Stimulated activated CD4-positive, alpha-beta T cell treated with anti-CD3 and anti-CD28 coated beads, TNF-alpha, amount 100 ng/mL, for 4 hours (primary cell): ENCODE measurements at places on chromosomes 5 and 9.

- DNase-seq, result no peak
Observed at GRCh38 chr5:145637396-145637795, 197.7 kb downstream of the PRELID2 start.

DNA sequence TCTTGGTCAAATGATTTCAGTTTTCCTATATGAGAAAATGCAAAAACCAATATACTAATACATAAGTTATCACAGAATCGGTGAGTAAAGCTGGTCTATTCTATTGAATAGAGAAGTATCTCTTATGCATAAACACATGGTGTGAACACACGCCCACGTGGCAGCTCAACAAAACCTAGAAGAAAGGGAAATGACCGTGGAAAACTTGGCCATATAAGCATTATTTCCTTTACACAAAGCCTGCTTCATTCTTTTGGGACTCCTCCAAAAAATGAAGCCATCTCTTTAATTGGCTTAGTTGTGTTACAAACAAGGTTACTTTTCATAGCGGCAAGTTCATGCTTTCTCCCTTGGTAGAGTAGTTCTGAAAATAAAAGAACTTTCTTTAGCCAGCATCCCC is 183.2 kb downstream of the TMEM161B start:
- DNase-seq, result no peak

DNA sequence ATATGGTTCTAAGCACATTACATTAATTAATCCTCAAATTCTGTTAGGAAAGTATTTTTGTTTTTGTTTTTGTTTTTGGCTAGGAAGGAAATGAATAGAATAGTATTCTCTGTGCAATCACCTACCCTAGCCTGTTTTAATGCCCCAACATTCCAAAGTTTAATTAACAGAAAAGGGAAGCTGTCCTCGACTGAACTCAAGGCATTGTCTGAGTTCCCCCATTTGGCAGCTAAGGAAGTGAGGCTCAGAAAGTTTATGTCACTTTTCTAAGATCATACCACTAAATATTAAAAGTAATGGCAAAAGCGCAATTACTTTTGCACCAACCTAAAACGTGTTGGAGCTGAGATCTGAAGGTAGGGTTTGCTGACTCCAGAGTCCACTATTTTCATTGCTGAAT is 59.8 kb downstream of the FGF1 start:
- no peak for DNase-seq

GRCh38 chr5:10876006-10876744 is 115.1 kb upstream of the DAP start:
- DNase-seq, result no peak

DNA sequence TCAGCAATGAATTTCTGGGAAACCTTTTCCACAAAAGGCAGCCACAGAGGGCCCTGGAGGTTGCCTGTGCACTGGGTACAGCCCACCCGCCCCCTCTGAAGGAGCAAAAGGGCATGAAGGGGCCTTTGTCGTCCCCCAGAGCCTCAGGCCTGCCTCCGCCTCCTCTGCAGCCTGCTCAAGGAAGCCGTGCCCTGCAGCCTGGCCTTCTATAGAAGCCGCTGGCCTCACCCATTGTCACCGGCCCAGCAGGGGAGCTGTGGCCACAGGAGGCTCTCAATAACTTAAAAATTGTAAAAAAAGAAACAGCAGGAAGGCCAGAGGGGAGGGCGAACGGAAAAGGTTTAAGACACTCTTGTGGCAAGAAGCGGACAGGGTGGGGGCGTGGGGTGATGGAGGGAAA is 213.3 kb downstream of the IRX2 start:
- no peak for DNase-seq
